CD4-positive, alpha-beta T cell treated with Interleukin-17A for 1 hour (primary cell): ENCODE measurements at places on chromosomes 2 and 18.

- DNase-seq, result no peak
Observed at GRCh38 chr2:62042400-62042799, 136.9 kb downstream of the COMMD1 start.

DNA sequence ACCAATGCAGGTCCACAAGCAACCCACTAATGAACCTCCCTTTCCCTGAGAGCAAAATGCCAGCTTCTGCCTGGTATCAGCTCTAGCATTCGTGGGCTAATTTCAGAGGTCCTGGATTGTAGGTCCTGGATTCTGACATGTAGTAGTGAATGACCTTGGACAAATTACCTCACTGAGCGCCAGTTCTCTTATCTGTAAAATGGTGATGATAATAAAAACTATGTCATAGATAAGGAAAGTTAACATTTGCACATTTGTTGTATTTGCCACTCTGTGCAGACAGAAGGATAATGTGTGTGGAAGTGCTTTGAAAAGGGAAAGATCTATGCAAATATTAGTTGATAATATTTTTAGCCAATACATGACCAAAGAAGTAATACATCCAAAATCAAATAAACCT, 4.1 kb upstream of the TET3 start:
- DNase-seq, result no peak

- peak; percentile 29 for DNase-seq
Observed at GRCh38 chr18:54950221-54950620, 9.0 kb downstream of the CCDC68 start.

DNA sequence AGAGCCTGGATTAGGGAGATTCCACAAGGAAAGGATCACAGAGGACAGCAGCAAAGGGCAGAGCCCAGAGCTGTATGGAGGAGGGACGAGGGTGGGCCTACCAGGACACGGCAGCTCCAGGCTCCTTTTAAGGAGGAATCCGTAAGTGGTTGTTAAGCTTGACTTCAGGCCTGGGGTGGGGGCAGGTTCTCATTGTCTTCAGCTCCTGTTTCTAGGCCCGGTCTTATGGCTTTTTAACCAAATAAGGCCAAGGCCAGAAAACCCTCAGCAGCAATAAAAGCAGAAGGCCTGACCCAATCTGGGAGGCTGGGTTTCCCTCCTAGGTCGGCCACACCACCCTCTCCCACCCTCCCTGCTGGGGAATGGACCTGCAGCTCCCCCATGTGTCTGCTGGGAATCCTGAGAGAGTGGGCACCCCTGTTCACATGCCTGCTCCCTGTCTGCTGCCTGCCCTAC, 111.2 kb downstream of the PLB1 start:
- no peak for DNase-seq

- DNase-seq, result peak; percentile 56
Observed at GRCh38 chr18:76922107-76922506, 99.8 kb downstream of the ZNF236 start.

GRCh38 chr2:53452957-53453748, 314.5 kb upstream of the CHAC2 start:
- no peak for DNase-seq

DNA sequence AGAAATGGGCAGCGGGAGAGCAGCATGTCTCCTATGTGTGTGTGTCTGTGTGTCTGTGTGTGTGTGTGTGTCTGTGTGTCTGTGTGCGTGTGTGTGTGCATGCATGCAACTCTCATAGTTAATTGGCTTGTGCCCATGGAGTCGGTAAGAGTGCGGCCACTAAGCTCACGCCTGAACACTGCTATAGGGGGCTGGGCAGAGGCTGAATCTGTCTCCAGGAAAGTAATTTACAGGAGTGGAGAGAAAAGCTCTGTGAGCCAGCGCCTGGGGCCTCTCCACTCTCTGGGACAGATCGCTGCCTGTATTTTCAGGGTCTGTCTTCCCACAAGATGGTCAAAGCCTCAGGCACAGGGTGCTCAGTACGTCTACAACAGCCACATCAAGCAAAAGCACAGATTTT, 553.4 kb downstream of the TNS1 start:
- no peak for DNase-seq

DNA sequence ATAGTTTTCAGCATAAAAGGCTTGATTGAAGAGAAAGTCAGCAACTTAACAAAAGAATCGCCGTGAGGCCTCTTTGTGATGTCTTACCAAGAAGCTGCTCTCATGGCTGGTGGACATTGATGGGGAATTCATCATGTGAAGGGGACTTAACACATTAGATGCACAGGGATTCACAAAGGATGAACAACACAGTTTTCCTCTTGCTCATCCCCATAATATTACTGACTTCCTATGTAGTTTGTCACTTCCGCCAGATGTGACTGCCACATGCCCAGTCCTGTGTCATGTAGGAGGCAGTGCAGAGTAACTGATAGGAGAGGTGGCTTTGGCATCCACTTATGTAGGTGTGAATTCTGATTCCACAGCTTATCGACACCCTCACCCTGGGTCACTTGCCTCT, 232.6 kb upstream of the LYPD1 start:
- DNase-seq, result no peak

- DNase-seq, result no peak
Observed at GRCh38 chr2:108633409-108633808, 85.9 kb upstream of the RANBP2 start.

- DNase-seq, result no peak
Observed at GRCh38 chr2:190668892-190669291, 20.0 kb downstream of the NAB1 start.

DNA sequence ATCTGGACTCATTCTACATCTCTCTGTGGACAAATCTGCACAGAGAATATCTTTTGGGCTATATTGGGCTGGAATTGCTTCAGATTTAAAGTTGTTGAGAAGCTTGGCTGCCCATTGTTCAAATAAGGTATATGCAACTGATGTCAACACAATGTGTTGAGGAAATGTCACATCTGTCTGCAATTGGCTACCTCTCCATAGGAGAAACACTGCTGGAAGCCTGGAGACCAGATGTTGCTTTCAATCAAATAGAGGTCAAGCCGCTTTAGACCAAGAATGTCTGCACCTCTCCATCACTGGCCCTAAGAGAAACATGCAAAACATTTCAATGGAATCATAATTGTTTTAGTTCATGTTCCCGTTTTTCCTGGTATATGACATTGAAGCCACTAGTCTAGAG, 720.2 kb downstream of the SLC4A3 start:
- DNase-seq, result no peak

DNA sequence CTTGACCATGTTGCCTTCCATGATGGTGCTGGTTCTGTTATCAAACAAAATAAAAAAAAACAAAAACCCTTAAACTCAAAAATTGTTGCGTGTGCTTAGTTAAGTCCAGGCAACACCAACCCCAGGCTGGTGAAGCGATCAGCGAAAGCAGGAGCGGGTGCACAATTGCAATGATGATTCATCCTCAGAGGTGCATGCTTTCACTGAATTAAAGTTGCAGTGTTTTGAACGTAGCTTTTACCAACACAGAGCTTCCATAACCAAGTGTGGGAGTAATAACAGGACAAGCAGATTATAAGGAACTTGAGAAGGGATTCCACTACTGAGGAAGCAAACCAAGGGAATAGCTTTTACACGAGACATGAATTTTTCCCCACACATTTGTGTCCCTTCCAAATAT, 39.7 kb upstream of the RAPH1 start:
- no peak for DNase-seq

GRCh38 chr2:172009823-172010222, 10.1 kb downstream of the METAP1D start:
- no peak for DNase-seq

DNA sequence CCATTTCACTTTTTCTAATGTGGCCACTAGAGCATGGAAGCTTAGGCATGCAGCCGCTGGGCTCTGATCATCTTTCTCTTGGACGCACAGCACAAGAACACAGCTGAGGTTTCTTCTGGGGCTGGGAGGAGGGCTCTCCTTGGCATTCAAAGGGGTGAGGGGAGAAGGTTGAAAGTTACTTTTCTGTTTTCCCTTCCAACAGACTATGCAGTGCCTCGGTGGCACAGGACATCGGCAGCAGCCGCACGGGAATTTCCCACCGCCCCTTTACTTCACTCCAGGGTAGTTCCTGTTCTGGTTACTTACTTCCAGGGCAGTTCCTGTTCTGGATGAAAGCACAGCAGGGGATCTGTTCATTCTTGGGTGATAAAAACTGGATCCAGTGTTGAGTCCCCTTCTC, 18.9 kb upstream of the MAL start:
- DNase-seq, result no peak

- DNase-seq, result no peak
Observed at GRCh38 chr2:108922141-108922915, 66.7 kb downstream of the EDAR start.

DNA sequence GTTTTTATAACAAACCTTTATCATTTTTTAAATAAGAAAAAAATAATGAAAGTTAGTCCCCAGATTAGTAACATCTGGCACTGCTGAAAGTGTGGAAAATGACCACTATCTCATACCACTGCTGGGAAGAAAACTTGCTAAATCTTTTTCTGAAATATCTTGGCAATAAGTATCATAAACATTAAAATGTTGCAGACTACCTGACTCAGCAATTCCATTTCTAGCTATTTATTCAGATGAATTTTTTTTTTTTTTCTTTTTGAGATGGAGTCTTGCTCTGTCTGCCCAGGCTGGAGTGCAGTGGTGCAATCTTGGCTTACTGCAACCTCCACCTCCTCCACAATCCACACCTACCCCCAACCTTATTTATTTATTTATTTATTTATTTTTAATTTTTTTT, 35.3 kb upstream of the SOS1 start:
- DNase-seq, result no peak

DNA sequence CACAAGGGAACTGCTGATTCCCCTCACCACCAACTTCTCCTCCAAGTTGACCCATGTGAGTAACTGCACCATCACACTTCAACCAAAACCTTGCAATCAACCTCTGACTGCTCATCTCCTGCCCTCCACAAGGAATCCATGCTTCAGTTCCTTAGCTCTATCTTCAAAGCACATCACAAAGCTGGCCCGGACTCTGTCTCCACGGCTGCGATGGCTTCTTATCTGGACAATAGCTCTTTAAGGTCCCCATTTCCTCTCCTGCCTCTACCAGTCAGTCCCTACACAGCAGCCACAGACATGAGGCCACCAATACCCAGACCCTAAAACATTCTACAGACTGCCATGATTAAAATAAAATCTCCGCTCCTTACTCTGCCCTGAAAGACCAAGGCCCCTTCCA, 25.7 kb downstream of the MBOAT2 start:
- DNase-seq, result no peak

DNA sequence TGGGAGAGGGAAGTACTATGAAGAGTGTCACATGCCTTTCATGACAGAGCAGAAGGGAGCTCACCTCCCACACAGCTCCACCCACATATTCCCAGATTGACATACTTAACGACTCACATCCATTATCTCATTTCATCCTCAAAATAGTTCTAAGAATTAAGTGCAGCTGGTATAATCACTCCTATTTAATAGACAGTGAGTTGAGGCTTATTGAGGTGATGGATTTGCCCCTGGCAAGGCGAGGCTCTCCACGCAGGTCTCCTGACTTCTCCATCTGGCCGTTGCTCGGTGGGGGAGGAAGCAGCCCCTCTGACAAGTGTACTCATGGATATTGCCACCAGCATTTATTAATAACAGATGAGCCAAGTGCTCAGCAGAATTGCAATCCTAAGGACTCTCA, 81.4 kb downstream of the TGOLN2 start:
- no peak for DNase-seq

DNA sequence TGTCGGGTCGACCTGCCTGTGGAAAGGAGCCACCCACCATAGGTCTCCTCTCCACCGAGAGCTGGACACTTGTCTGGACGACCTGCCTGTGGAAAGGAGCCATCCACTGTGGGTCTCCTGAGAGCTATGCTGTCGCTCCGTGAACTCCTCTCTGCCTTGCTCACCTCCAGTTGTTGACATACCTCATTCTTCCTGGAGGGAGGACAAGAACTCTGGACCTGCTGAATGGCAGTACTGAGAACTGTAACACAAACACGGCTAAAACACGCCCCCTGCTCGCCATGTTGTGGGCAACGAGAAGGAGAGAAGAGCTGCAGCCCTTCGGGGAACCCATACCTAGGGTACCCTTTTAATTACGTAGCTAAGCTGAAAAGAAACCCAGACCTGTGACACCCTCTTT, 77.6 kb downstream of the PTPN4 start:
- DNase-seq, result no peak

DNA sequence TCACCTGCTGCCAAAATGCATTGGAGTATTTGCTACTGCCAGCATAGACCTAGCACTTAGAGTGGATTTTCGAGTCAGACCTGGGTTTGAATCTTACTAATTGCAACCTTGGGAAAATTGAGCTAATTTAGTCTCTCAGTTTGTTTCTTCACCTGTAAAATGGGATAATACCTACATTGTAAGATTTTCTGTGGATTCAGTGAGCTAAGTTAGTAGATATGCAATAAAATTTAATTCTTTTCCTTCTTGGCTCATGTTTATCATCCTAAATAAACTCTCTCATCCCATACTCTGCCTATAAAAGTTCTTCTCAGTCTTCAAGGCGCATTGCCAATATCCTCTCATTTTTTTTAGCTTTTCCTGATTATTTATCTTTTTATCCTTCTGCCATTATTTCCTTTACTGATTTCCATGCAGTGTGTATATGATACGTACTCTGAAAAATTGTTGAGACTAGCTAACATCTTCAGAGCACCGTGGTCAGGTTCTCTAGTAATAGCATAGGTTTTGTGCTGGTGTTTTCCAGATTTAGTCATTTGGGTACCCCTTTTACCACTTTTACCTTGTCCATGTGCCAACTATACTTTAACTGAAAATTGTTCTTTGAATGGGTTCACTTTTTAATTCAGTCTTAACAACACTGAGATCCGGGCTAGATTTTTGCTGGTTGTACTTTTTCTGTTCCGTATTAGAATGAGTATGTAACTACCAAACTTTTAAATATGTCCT, 7.3 kb downstream of the CEP192 start:
- no peak for DNase-seq

DNA sequence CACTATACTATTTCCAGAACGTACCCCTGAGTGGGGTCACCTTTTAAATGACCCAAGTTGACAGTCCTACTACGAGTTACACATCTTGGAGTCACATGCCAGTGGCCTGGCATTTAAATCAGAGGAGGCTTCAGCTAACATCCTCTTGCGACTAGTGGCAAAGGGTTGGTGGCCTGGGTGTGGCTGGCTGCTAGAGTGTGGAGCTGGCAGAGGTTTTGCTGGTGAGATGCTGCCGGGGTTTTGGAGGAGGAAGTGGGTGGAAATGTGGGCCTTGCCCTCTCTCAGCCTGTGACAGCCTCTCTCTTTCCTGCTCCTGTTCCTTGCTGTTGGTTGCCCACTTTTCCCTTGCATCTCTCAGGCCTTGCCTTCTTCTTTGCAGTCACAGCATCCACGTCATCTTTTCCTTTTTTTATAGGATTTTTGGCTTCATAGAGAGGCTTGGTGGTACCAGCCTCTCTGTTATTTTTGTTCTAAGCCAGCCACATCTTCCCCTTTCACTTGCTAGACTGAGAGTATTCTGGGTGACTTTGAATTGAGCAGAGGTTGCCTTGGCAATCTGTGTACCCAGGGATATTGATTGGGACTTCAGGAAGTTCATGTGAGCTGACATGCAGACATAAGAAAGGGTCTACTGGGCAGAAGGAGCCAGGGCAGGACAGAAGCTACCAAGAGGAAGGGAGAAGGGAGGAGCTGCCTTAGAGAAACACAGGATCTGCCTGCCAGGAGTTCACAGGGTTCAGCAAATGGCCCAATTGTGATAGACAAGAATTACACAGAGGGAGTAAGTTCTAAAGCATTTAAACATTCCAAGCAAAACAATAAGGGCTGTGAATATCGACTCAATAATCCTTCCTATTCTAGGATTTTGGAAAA, 55.4 kb downstream of the CDC42EP3 start:
- peak; percentile 79 for DNase-seq
